ENCODE measurements at places on chromosomes 1 and 21.

DNA sequence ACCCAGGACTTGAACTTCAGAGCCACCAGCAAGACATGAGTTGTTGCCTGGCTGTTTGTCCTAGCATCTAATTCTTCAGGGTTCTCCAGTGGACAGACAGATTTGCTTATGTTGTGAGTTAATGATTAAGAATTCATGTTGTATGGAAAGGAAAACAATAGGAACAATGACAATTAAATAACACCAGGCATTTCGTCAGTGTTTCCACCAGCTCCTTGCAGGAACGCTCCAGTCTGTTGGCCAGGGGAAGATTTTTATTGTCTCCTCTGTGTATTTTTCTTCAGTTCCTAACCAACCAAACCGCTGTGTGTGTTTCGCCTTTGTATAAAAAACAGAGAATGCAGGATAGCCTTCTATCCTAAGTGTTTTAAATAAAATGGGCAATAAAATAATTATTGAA is 64.4 kb upstream of the PTGFR start:
- no peak for DNase-seq

DNA sequence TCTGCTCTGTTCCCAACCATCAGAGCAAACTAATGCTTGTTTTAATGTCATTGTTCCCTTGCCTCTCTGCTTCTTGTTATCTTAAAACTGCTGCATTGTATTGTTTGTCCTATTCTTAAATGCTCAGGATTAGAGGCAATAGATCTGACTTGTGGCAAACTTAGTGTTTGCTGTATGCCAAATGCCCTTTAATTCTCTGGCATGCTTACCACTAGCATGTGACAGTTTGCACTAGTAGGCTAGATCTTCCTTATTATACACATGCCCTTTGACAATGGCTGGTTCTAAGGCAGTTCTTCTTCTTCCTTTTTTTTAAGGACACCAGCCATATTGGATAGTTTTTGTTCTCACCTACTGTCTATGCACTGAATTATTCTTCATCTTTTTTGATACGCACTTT is 30.1 kb downstream of the PALMD start:
- DNase-seq, result no peak

DNA sequence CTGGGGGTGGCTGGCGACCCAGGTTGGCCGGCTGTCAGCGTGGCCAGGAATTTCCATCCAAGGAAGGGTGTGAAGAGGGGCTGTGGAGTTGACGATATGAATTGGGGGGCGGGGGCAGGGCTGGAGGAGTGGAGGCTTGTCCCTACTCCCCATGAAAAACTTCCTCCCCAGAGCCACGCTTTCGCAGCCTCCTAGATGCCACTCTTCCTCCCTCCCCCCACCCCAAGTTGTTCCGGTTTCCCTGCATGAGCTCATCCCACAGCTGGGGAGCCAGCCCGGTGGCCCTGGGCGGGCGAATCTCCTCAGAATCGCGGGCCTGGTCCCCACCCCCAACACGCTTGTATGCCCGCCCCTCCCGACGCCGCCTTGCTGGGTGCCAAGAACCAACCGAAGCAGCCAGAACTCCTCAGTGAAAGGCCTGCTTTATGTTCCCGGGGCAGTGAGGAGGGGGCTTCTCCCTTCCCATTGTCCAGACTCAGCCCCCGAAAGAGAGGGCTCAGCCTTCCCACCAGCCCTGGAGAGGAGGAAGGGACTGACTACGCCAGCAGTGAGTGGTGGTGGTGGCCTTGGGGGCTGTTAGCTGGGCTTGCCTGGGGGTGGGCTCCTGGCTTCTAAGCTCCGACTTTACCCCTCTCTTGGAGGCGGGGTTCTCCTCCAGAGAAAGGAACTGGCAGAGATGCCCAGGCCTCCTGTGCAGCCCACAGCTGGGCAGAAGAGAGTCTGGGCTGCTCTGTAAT is 1.8 kb upstream of the CSMD2 start:
- no peak for DNase-seq

DNA sequence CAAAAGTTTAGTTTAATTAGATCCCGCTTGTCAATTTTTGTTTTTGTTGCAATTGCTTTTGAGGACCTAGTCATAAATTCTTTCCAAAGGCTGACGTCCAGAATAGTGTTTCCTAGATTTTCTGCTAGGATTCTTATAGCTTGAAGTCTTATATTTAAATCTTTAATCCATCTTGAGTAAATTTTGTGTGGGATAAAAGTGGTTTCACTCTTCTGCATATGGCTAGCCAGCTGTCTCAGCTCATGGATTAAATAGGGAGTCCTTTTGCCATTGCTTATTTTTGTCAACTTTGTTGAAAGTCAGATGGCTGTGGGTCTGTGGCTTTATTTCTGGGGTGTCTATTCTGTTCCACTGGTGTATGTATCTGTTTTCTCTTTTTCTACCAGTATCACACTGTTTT is 801.3 kb upstream of the ADGRL4 start:
- no peak for DNase-seq

- DNase-seq, result no peak
These were observed 8.9 kb upstream of the TAS1R2 start for GRCh38 chr1:18868354-18868753.

DNA sequence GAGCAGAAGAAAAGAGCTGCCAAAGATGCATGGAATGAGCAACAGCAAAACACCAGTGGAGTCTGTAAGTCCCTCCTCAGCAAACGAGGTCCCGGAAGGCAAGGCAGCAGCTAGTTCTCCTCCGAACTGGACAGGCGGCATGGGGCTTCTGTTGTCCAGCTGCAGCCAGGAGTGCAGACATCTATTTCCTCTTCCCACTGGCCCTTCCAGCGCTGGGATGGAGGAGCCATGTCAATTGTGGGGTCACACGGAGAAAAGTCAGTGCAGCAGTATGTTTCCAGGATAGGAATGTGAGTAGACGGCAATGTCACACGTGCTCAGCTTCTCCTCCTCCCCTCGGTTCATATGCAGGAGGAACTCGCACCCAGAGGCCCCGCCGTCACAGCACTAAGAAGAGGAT is 46.5 kb downstream of the STX6 start:
- no peak for DNase-seq

DNA sequence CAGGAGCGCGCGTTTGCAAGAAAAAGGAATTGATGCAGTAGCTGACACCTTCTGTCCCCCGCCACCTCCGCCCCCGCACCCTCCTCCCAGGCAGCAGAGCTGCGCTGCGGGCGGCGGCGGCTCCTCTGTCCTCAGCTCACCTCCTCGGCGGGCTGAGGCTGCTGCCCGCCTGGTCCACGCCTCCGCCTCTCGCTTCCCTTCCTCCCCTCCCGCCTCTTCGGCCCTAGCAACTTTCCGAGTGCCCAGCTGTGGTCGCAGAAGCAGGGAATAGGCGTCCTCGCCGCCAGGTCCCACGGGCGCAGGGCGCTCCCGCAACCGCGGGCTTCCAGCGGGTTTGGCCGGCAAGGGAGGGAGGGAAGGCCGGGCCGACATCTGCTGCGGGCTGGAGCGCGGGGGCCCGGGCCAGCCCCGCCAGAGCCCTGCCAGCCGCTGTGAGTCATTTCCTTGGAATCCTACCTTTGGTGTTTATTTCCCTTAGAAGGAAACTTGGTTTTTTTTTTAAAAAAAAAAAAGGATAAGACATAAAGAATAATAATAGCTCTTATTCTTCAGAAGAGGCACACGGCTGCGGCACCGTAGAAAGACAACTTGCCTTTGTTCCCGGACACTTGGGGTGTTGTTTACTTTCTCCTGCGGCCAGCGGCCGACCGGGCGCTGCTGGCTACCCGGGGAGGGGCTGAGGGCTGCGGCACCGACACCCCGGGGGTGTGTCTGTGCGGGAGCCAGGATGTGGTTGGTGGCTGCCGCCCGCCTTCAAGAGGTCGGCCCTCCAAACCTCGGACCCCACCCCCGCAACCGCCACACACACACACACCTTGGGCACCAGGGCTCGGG is 1.1 kb downstream of the SERTAD4 start:
- no peak for DNase-seq

DNA sequence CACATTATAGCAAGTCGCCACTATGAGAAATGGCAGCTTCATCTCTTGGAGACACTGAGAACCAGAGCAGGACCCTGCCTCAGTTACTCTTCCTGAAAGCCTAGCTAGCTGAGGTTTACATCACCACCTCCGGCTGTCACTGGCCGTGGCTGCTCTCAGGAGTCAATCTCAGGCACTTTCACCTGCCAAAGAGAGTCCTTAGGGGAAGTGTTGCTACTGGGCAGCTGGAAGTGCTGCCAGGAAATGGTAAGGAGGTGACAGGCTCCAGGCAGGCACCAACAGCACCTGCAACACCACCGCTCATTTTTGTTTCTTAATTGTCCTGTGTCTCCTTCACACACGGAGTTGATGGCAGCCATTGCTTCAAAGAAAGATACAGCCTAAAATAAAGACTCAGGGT is 92.5 kb downstream of the DSCAM start:
- DNase-seq, result no peak

GRCh38 chr1:3618881-3619671 is 5.7 kb upstream of the TPRG1L start:
- DNase-seq, result no peak

DNA sequence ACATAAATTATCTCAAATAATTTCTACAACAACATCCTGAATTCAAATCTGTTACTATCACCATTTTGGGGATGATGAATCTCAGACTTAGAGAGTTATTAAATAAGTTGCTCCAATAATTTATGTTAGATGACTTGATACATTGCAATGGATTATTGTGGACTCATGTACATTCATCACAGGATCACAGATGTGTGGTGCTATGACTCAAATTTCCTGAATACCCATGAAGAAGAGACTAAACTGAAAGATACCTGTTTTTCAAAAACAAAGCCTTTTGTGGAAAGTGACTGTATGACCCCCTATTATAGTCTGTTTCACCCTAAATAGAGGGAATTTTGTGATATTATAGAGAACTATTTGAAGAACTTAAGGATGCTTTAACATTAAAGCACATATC is 315.0 kb downstream of the PLA2G4A start:
- DNase-seq, result no peak

DNA sequence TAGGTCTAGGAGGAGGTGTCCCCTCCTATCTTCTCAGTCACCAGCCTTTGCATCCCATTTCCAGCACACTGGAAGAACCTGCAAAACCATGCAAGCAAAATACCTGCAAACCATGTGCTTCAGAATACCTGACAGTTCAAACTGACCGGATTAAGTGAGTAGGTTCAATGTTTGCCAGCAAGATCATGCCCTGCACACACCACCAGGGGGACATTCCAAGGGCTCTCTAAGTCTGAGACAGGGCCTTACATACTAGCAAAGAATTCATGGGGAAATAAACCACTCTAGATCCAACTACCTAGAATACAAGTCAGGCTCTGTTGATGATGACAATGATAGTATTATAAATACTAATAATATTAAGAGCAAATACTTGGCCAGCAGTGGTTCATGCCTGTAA is 27.6 kb downstream of the INPP5B start:
- no peak for DNase-seq

GRCh38 chr1:93710499-93711453 is 29.1 kb upstream of the BCAR3 start:
- no peak for DNase-seq

DNA sequence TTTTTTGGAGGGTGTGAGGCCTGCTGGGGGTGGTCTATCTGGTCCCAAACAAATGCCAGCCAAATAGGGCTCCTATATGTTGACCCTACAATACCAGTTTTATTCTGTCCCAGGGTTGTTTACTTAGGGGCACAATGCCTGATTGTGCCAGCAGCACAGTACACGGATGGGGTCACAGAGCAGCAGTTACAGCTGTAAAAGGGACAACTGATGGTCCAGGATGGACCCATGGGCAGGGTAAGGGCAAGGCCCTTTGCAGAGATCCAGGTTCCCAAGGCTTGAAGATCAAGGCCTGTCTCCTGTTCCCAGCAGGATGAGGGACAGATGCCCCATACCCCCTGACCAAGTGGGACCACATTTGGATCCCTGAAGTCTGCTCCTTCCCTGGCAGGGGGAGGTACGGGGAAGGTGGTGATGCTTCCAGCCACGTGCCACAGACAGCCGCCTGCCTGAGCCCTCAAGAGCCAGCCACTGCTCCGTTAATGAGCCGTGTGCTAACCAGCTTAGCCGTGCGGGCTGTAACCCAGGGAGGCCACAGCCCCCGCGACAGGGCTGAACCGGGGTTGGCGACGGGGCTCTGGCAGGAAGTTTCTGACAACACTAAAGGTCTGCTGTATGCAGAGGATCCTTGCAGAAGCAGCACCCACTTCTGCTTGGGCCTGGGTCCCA is 18.2 kb downstream of the SLC6A9 start:
- no peak for DNase-seq

DNA sequence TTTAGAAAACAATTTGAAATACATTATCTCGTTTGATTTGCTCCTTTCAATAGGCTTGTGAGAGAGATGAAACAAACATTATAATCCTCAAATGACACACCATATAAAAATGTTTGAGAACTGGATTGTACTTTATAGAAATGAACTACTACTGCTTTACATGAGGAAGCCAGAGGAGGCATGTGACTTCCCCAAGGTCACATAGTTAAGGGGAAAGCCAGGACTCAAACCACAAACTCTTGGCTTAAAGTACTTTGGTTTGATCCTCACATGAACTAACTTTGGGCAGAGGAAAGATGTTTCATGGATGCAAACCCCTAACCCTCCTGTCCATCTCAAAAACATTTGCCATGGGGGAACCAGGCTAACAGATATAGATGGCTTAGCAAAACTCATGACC is 4.7 kb downstream of the ARHGEF11 start:
- no peak for DNase-seq

DNA sequence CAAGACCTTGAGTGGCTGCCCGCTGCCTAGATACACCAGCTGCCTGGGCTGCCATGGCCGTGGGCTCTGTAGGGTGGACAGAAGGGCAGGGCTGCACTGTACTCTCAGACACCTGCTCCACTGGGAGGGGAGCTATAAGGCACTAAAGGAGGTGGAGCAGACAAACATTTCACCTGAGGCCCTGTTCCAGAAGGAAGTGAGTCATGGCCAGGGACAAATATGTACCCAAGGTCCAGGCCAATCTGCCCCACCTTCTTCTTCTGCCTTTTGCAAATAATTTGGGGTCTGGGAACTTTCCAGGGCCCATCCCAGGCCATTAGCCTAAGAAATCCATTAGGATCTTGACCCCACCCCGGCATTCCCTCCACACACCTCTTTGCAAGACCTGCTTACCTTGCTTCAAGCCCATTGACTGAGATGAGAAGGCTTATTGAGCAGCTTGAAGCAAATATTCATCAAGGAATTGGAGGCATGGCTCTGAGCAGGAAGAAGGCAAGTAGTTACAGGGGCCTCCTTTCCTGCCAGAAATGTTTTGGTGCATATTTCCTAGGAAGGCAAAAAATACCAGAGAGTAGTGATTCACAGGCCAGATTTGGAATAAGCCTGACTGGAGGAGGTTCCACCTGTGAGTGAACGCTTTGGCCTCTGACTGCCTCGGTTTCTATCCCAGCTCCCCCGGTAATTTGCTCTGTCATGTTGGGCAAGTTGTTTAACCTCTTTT is at the start of gene CAPN8:
TSS of gene CAPN8 (minus strand) at position 110 of the 721 bp plus-strand sequence. CDS start at position 55, 55 bp downstream.
- DNase-seq, result no peak
